ENCODE measurements at places on chromosomes 5 and 9.

DNA sequence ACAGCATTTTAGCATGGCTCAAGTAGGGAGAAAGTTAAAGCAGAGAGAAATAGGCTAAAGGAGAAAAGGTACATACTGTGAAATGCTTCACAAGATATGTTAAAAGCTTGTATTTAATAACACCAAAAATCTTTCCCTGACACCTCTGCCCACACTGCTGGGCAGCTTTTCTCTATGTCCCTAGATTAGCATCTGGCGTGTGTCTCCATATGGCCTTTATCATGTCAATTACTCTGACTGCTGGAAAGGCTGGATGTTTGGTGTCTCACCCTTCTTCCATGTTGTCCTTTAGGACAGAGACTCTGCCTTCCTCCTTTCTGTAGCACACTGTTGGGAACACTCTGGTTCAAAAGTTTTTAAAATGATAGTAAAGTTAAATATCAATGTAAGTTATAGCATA is 122.5 kb downstream of the OXCT1 start:
- DNase-seq, result no peak
- H3K4me1 ChIP-seq, result peaks cover 10% of the 10 kb centered on the region
- H3K4me3 ChIP-seq, result no peak overlapping the region
- H3K36me3 ChIP-seq, result no peaks in the 10 kb centered on the region

DNA sequence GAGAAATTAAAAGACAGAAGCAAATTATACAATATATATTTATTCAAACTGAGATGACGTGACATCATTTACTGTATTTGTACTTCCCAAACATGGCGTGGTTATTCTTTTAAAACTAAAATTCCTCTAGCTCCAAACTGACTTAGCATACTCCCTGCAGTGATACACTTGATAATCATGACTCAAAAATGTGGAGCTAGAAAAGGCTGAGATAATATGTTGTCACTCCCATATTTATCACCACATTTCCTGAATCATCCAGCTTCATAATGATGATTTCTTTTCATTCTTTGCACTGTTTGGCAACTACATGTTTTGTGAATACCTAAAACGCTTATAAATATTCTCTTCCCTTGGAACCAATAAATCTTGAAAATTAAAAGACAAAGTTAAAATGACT is 341.0 kb downstream of the EBF1 start:
- H3K4me3 ChIP-seq, result no peak overlapping the region
- H3K4me1 ChIP-seq, result peaks cover 42% of the 10 kb centered on the region
- H3K27me3 ChIP-seq, result no peaks in the 10 kb centered on the region
- H3K27ac ChIP-seq, result no peak overlapping the region
- no peaks in the 10 kb centered on the region for H3K36me3 ChIP-seq

GRCh38 chr5:151870820-151871219 is 53.8 kb downstream of the GLRA1 start:
- no peaks in the 10 kb centered on the region for H3K27me3 ChIP-seq
- H3K27ac ChIP-seq, result no peak overlapping the region
- H3K36me3 ChIP-seq, result no peaks in the 10 kb centered on the region
- no peak overlapping the region for H3K4me3 ChIP-seq

- no peaks in the 10 kb centered on the region for H3K27me3 ChIP-seq
- no peaks in the 10 kb centered on the region for H3K36me3 ChIP-seq
- H3K27ac ChIP-seq, result no peak overlapping the region
- no peak for DNase-seq
- no peaks in the 10 kb centered on the region for H3K4me1 ChIP-seq
Observed at GRCh38 chr5:175638305-175638704, 19.6 kb upstream of the HRH2 start.

All from thoracic aorta (tissue), 2 donors.